Activated CD4-positive, alpha-beta T cell treated with anti-CD3 and anti-CD28 coated beads for 1 hour (primary cell): ENCODE measurements at places on chromosomes 16 and 17.

- DNase-seq: no peak
Observed at GRCh38 chr16:23155445-23156049, 6.3 kb upstream of the USP31 start.

DNA sequence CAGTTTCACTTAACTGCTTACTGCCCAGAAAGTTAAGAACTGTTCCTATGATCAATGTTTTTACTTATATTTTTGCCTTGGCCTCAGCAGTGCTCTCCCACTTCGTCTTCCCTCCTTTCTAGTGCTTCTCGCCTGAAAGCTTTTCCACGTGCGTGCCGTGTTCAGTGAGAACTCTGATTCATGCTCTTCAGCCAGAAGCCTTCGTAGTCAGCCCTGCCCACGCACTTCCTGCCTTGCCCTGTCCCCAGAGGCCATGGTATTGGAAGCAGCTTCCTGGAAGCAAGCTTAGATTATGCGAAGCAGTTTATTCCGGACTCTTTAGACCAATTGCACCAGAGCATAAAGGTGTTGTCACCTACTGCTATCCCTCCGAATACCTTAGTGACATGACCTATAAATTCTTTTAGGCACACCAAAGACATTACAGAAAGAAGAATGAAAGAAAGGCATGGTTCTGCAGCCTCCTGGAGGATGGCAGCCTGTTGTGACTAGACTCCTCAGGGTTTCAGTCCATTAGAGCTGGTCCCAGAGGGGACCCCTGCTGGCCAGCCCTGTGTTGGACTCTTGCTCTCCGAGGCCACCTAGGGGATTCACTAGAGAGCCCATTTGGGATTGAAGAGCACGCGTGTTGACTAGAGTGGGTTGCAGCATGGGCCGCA lies 105.2 kb downstream of the RPTOR start:
- peak; percentile 52 for DNase-seq

DNA sequence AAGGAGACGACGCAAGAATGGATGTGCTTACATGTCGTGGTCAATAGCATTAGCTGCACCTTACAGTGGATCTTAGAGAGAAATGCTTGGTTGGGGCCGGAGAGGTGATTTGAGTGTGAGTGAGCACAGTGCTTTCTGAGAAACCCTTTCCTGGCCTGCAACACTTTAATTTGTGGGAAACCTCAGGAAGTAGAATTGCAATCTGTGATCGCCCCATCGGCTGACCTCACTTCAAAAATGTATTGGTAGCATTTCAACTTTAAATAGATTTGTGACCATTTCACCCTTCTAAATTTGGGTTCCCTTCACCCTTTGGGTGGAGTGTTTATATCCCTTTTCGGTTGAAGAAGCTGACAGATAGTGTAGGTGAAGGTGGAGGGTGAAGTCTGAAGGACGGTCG lies 13.2 kb downstream of the PRKCB start:
- no peak for DNase-seq

DNA sequence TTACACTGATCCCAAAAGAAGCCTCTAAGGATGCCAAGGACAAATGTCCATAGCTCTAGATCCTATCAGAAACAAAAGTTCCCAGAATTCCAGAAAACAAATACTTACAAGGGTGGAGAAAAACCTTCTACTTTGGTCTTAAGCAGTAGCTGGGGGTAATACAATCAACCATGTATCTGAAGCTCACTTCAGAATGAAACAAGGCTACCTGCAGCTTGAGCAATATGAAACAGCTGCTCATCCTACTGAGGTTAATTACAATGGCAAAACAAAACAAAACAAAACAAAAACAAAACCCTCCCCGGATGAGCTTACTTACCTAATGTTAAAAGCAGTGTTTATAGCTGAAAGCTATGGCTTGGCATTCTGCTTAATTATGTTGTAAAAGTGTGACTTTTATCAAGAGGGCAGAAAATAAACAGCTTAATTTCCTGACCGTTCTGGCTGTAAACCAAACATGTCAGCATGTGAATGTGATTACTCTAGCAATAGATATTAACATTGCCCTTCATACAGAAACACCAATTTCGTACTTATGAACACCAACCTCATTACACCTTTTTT lies 10.5 kb downstream of the PDZD9 start:
- DNase-seq: no peak

- no peak for DNase-seq
Observed at GRCh38 chr16:16038950-16039349, 89.5 kb downstream of the ABCC1 start.

GRCh38 chr17:39719563-39720355 lies 10.6 kb downstream of the MIEN1 start:
- DNase-seq: no peak

DNA sequence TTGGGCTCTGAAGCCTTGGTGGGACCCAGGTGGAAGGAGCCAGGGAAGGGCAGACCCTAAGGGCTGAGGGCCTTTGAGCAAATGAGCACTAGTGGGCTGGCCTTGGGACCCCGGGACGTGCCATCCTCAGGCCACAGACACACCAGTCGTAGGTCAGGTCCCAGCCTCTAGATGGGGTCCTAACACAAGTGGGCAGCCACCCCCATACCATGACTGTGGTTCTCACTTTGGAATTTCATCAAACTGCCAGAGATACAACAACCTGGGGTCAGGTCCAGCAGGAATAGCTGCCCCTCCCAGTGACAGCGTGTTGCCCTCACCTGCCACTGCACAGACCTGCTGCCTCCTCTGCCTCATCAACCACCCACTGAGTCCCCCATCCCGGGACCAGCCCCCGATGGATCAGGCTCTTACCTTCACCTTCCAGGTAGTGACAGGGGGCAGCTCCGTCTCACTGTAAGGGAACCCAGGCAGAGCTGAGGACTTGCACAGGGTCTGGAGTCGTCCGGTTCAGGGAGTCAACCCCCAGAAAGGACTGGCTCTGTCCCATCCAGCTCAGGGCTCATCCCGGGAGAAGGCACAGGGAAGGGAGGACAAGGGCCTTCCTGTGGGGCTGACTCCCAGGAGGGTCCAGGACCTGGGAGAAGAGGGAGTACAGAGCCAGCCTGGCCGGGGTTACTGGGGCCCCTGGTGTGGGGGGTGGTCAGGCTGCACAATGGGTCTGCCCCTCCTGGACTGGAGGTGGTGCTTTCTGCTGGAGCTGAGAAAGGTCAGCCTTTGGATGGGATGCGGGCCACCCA lies 40.0 kb downstream of the LGALS9 start:
- no peak for DNase-seq

GRCh38 chr16:10552998-10553491 lies 27.4 kb downstream of the EMP2 start:
- peak; percentile 11 for DNase-seq
